HTR-8/SVneo (cell line): ENCODE measurements at places on chromosomes 1 and 21.

DNA sequence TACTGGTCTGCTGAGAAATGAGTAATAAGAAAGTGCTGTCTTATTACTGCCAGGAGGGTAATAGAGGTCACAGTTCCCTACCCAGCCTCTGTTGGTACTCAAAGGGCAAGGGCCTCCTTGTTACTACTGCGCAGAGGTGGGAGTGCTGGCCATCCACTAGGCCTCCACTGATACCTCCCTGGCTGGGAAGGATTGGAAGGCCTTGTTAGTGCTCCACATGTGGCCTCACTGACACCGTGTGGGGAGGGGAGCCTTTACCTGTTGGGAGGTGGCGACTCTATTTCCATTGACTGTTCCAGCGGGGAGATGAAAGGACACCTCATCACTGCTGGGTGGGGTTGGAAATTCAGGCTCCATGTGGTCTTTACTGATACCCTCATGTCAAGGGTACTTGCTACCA is 57.8 kb upstream of the USP24 start:
- no peak for DNase-seq

- DNase-seq = no peak
These were observed 43.4 kb downstream of the PTGS2 start for GRCh38 chr1:186636786-186637185.

GRCh38 chr1:76274302-76274701 is 199.8 kb downstream of the ST6GALNAC3 start:
- no peak for DNase-seq

DNA sequence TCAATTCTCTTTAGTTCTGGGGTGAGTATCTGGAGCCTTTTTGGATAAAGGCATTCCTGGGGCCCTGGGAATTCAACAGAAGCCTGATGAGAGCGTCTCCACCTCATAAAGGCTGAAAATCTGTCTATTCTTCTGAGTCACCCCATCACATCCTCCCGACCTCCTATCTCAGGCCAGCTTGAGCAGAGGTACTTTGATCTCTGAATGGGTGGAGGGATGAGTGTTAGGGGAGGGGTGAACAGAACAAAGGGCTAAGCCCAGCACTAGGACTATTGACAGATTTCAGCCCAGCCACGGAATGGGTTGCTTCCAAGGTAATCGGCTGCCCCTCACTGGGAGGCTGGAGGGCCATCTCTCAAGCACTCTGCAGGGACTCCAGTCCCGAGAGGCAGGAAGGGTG is 2.5 kb upstream of the MYBPH start:
- peak; percentile 54 for DNase-seq

- DNase-seq = no peak
These were observed 57.5 kb upstream of the PDC start for GRCh38 chr1:186518395-186518794.

DNA sequence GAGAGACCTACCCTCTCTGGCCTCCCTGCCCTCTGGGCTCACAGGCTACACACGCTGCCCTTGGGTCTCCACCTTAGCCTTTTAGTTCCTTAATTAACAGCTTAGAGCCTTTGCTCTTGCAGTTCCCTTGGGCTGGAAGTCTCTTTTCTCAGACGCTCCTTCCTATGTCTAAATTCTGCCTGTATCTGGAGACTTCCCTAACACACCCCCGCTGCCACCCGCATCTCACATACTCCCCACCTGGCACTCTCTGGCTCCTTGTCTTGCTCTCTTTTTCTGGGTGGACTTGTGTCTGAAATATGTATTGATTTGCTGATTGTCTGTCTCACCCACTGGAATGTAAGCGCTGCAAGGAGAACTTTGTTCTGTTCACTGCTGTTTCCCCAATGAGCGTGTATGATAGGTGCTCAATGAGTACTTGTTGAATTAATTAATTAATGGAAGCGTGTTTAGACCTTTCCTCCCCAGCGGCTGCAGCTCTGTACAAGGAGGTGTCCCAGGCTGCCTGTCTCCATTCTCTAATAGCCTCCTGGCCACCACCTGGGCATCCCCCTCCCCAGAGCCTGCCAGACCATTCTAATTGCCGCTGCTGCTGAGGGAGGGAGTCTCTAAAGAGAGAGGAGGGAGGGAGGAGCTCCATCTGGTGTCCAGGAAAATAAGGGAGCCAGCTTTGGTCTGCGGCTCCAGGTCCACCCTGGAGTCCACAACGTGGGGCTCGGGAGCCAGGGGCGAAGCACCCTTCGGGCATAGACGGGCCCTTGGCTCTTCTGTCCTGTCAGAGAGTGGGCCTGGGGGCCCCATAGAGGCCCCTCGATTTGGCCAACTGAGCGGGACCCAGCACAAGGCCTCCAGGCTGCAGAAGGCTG is 95.4 kb downstream of the RNF220 start:
- peak; percentile 15 for DNase-seq

- peak; percentile 49 for DNase-seq
These were observed 28.9 kb upstream of the EFCAB14 start for GRCh38 chr1:46747683-46748288.

DNA sequence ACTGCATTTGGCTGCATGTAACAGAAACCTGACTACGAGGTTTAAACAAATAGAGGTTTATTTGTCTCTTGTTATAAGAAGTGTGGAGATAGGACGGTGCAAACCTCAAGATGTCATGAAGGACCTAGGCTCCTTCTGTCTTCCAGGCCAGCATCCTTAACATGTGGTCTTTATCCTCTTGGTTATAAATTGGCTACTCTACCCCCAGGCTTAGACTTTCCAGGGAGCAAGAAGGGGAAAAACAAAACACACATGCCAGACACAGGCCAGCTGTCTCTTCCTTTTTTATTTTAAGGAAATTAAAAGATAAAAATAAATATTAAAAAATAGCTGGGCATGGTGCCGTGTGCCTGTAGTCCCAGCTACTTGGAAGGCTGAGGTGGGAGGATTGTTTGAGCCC is 51.3 kb upstream of the PRELP start:
- no peak for DNase-seq

DNA sequence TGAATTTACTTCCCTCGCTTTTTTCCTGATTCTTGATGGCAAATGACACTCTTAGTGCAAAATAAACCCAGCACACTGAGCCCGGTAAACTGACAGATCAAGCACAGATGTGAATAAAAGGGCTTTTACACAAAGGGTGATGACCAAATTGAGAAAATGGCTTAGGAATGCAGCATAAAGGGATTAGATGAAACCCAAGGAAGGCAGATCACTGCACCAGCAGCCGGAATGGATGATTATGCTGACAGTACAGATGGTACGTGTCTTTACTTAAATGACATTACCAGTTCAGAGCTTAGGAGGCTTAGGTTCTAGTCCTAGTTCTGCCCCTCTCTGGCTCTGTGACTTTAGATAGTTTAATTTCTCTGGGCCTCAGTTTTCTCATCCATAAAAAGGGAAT is 12.0 kb downstream of the PKP1 start:
- DNase-seq = no peak

DNA sequence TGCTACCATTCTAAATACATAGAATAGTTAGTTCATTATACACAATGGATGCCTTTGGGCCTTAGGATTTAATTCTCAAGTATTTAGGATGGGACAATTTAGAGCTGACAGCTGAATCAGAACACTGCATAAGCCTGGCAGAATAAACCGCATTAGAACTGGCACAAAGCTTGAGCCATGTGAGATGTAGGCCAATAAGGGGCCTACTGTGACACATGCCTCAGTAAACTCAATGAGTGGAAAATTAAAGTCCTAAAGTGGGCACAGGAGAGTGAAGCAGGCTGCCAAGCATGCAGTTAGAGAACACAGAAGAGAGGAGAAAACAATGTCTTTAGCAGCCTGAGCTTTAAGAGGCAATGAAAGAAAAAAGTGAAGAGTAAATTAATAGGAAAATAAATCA is 24.3 kb downstream of the SCYL3 start:
- DNase-seq = no peak

DNA sequence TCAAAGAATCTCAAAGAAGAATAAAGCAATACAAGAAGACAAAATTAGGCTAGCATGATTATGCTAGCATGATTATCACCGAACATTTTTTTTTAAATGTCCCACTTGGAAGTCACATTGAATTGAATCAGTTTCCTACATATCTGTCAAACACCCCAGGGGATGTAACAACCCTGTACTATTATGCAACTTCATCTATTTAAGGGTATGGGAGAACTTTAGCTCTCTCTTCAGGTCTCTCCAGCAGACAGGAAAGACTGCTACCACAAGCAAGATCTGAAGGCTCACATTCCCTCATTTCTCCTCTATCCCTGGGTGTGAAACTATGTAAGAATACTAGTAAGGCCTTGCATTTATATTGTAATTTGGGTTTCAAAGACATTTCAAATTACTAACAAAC is 52.8 kb downstream of the EDEM3 start:
- DNase-seq = no peak

DNA sequence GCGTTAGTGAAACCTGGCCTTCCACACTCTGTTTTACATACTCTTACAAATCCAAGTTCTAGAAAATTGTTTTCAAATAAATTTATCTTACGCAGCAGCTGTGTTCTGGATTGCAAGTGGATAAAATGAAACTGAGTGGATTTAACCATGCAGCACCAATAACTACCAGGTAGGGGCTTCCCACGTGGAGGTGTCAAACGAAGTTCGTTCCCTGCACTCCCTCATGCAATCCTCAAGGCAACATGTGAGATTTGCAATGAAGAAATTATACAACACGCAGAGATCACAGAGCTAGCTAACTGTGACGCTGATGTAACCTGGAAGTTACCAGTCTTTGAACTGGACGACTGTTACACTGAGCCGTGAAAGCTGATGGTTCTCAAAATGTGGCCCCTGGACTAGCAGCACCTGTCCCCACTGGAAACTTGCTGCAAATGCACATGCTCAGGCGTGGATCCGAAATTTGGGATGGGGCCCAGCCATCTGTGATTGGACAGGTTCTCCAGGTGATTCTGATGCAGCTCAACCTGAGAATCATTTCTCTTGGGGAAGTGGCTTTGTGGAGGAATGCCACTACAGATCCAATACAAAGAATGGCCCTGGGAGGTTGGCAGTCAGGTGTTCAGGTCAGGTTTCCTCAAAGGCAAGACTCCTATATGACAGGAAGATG is 36.3 kb downstream of the RSPH1 start:
- no peak for DNase-seq

GRCh38 chr1:27109103-27109822 is 45.7 kb downstream of the SLC9A1 start:
- no peak for DNase-seq

- DNase-seq = no peak
These were observed 13.9 kb downstream of the ARID4B start for GRCh38 chr1:235313931-235314678.

- DNase-seq = no peak
These were observed 208.8 kb downstream of the FOXD2 start for GRCh38 chr1:47646676-47647075.

DNA sequence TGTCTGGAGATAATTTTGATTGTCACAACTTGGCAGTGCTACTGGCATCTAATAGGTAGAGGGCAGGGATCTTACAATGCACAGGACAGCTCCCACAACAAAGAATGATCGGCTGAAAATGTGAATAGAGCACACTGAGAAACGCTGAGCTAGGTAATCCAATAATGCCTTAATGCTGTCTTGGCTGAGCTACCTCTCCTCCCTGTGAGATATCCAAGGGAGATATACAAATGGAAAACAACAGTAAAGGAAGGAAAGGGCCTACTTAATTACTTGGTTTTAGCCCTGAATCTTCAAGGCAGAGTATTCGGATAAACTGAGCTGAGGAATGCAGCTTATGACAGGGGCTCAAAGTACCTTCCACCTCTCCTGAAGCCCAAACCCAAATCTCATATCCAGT is 2.9 kb downstream of the DNASE2B start:
- DNase-seq = no peak

- DNase-seq = no peak
These were observed 309.9 kb downstream of the CHRM3 start for GRCh38 chr1:239696317-239696716.

- no peak for DNase-seq
These were observed 64.2 kb downstream of the PIK3CD start for GRCh38 chr1:9715536-9716226.

GRCh38 chr1:78088015-78088414 is 42.2 kb downstream of the GIPC2 start:
- no peak for DNase-seq

DNA sequence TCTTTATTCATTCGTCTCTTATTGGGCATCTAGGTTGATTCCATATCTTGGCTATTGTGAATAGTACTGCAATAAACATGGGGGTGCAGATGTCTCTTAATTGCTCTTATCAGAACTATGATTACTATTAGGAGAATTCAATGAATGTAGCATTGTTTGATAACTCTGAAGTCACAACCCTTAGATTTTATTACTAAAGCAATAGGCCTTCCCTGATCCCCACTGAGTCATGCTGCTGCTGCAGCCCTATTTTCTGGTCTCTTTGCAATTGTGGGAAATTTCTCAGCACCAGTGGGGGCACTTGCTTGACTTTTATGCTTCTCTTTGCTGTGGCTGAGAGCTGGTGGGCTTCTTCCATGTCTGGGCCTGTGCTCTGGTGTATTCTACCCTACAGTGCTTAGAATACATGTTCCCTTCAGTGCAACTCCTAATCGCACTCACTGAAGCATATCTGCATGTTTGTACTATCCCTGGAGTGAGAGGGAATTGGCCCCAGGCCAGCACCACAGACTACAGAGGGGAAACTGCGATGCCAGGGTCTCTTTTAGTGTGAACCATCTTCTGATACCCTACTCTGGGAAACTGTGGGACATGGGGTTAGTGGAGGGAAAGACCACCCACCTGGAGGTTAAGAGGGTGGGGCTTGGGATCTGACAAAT is 52.2 kb upstream of the ROR1 start:
- DNase-seq = no peak

DNA sequence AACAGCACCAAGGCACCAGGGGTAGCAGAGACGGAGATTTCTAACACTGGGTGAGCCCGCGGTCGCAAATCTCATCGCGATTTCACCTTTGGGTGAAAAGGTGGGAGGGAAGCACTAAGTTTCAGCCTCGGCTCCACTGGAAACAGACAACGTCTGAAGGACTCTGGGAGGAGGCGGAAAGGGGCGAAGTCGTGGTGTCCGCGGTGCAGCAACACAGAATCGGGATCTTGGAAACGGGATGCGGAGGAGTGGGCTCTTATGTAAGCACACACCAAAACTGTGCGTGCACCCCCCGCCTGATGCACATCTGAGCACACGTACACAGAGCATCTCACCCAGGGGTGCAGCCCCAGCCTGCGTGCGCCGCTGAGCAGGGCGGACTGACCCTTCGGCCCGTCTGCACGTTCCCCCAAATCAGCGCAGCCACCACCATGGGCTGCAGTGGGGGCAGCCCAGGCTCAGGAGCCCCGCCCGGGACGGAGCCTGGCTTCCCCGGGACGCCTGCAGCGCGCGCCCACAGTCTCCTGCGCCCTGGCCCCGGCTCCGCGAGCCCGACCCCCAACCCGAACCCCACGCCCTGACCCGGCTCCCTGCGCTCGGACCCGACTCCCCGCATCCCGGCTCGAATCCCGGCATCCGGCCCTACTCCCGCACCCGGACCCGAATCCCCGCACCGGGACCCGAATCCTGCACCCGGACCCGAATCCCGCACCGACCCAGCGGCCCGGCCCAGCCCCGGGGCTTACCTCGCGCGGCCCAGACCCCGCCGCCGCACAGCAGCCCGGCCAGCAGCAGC is 670 bp downstream of the CLSTN1 start:
- DNase-seq = no peak

GRCh38 chr1:200107004-200107470 is 79.5 kb downstream of the NR5A2 start:
- no peak for DNase-seq

GRCh38 chr1:206559672-206559995 is 52.3 kb downstream of the RASSF5 start:
- DNase-seq = no peak
